ENCODE measurements at places on chromosomes 7 and 10.
A peak's percentile ranks its signal among the peaks of the same experiment; 100 is the strongest.

DNA sequence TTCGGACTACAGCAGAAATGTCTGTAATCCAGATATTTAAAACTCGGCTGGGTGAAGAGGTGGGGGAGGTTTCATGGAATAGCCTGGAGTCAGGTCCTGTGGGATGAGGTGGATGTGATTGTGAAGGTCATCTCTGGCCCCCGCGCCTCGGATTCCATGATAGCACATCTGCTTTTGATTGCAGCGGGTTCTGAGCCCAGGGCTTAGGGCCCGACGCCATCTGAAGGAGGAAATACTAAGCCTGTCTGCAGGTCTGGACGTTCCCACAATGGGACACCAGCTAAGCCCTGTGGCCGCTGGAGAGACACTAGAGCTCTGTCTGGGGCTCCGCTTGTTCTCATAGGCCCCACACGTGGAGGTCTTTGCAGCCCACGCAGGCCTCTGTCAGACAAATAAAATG is 328.7 kb downstream of the CXCL12 start:
- no peak for DNase-seq

DNA sequence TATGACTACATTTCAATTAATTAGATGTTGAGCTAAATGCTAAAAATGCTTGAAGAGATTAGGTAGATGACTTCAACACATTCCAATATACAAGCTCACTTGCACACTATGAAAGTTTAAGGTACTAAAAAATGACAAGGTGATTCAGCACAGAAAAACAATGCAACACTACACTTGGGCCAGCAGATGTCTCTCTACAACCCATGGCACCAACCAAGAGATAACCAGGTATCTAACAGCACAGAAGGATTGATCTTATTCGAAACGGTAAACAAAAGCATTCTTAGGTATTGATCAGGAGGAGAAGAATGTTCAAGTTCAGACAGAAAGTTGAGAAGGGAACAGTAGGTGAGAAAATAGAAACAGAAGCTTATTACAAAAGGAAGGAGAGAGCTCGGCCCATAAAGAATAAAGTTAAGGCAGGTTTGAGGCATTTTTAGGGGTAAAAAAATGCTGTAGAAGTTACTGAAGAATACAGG is 248.2 kb upstream of the KLF14 start:
- DNase-seq, result peak; percentile 70

DNA sequence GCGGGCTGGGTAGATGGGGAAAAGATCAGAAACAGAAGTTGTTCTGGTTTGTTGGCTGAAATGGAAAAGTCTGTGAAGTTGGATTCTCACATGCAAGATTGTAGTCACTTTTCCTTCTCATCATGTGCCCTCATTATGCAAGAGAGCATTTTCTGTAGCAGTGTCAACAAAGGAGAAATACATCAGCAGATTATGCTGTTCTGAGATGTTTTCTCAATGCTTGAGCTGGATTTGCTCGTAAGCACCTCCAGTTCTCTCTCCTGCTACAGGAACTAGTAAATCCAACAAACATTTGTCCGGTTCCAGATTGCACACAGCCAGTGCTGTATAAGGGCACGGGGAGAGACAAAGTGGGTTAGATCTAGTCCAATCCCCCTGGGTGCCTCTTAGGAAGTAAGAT is 90.0 kb downstream of the GATA3 start:
- DNase-seq, result no peak

DNA sequence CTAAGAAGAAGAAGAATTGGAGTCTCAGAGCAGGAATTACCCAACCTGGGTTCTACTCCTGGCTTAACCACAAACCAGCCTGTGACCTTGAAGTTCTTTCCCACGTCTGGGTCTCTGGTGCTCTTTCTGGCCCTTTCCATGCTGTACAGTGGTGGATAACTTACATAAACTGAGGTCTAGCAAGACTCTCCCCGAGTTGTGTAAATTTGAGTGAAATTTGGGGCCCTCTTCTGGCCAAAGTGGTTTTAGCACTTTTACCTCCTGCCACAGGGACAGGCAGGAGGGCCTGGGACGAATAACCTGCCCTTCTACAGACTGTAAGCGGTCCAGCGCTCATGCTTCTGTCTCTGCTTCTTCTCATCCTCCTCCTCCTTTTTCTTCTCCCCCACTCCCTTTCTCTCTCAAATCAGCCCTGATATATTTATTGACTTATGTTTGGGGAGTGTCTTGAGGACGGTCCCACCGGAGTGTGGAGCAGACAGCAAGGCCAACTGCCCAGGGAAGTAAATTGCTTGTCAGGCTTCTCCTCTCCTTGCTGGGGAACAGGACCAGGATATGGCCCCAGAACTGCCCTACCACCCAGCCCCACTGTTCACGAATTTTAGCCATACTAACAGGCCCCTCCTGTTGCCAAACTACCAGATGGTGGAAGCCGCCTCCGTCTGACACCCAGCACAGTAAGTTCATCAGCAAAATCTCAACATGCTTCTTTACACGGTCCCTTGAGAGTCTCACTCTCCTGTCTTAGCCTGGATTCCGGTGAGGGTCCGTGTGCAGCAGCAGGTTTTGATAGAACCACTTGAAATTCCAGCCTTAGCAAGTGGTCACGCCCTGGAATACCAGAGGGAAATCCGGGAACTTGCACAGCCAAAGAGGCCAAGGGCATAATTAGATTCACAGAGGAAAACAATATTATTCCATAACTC is 4.0 kb upstream of the SH3PXD2A start:
- DNase-seq, result peak; percentile 71

DNA sequence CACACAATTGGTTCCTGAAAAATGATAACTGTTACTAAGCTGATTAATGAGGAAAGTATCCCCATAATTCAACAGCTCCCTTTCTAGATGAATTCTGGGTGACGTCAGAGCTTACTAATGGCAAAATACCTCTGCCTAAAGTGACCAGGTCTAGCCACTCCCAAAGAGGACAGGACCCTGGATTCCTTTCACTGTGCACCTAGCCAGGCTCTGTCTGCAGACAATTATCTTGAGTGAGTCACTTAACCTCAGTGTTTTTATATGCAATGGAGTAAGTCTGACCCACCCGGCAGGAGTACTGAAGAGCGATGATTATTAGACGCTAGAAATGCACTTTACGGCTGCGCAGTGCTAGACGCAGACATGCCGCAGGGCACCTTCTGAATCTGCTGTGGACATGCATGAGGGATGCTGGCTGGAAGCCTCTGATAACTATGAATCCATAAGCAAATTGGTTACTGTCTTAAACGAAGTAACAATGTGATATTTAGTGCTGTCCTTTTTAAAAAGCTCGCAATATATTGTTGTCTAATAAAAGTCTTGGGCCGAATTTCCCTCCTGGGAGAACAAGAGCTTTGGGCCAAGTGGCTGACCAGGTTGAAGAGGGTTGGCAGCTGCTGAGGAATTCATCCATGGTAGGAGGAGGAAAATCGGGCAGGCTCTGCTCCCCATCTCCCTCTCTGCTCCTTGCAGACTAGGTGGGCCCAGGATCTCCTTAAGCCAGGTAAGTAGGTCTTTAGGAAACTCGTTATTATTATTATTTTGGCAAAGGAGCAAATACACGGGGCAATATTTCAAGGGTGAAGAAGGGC is 4.6 kb upstream of the INPP5A start:
- no peak for DNase-seq

GRCh38 chr7:78099715-78100394 is 301.3 kb downstream of the PHTF2 start:
- DNase-seq, result no peak

- DNase-seq, result peak; percentile 85
Observed at GRCh38 chr10:28367929-28368484, 65.1 kb upstream of the MPP7 start.

- no peak for DNase-seq
Observed at GRCh38 chr10:5319863-5320262, 44.9 kb upstream of the UCN3 start.
